ENCODE measurements at places on chromosomes 3 and 15. TPM values are rescaled to one million over a fixed set of nuclear protein-coding genes. Genes with fewer than 3 reads are reported as not detected.

Gene ZNF774
- total RNA-seq = 1.4 TPM

Gene SLC24A5
- not detected for total RNA-seq

Gene HTR3E
- not detected for total RNA-seq

Gene CPB1
- not detected for total RNA-seq

Gene GASK1A
- not detected for total RNA-seq

Gene HCLS1
- 19.4 TPM for total RNA-seq

Gene BFSP2
- not detected for total RNA-seq

Gene WDR6
- total RNA-seq = 86.3 TPM

Gene BTD
- total RNA-seq = 49.2 TPM

Gene TBC1D2B
- 26.2 TPM for total RNA-seq

Gene PPP1R14D
- total RNA-seq = not detected

Gene NEO1
- 6.3 TPM for total RNA-seq

Gene SECISBP2L
- 32.7 TPM for total RNA-seq

Gene SLC38A3
- total RNA-seq = not detected

Gene PRSS50
- total RNA-seq = not detected

Gene ROBO1
- total RNA-seq = 0.47 TPM

Gene APBA2
- total RNA-seq = 18.5 TPM

Gene IL5RA
- not detected for total RNA-seq

Gene CNTN4
- 0.17 TPM for total RNA-seq

Gene CYP1A2
- not detected for total RNA-seq

Gene PLCD1
- 19.7 TPM for total RNA-seq

Gene DNASE1L3
- total RNA-seq = 1.7 TPM

Gene CISH
- total RNA-seq = 0.51 TPM

Gene PAQR9
- not detected for total RNA-seq

Gene SH2D7
- total RNA-seq = not detected

Gene GMNC
- not detected for total RNA-seq

Gene SNX22
- total RNA-seq = 0.23 TPM

Gene CACNA1D
- not detected for total RNA-seq

Gene FBXO40
- not detected for total RNA-seq

Gene GOLGA8S
- total RNA-seq = not detected
